ENCODE measurements at places on chromosomes 4 and X. TPM values are rescaled to one million over a fixed set of nuclear protein-coding genes. Genes with fewer than 3 reads are reported as not detected.

CXXC4 gene
- not detected for total RNA-seq

PTTG2 gene
- 2.2 TPM for total RNA-seq

FAM47E gene
- total RNA-seq, result not detected

SPANXN4 gene
- not detected for total RNA-seq

SPANXD gene
- not detected for total RNA-seq

DOCK11 gene
- total RNA-seq, result 58.6 TPM

USP51 gene
- 1.2 TPM for total RNA-seq

CAPN6 gene
- total RNA-seq, result not detected

XAGE3 gene
- not detected for total RNA-seq
